SK-N-SH (cell line): ENCODE measurements at places on chromosomes 11 and 22. TPM values are rescaled to one million over a fixed set of nuclear protein-coding genes. Genes with fewer than 3 reads are reported as not detected.

The C2CD2L gene
- 7.6 and 8.6 TPM in 2 replicates for polyA plus RNA-seq

DNA sequence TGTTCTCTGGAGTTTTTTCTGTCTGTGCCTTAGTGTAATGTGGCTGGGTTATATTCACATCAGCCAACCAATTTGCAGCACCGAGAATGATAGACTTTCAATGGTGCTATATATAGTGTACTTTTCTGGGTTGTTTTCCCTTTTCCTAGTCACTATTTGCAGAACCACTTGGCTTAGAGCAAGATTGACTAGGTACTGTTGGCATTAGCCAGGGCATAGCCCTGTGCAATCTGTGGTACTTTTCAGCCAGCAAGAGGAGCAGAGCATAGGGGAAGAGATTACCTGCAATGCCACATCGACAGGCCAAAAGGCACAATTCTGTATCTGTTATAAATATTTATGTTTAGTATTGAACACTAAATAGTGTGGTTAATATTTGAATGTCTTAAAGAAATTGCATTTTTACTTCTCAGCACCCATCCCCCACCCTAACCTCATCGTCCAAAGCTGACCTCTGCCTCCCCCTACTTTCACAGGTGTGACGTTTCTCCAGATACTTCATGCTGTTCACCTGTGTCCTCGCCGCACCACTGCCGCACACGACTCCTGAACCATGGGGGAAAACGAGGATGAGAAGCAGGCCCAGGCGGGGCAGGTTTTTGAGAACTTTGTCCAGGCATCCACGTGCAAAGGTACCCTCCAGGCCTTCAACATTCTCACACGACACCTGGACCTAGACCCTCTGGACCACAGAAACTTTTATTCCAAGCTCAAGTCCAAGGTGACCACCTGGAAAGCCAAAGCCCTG lies 51.4 kb downstream of the MICAL2 start:
- DNase-seq: no peak

DNA sequence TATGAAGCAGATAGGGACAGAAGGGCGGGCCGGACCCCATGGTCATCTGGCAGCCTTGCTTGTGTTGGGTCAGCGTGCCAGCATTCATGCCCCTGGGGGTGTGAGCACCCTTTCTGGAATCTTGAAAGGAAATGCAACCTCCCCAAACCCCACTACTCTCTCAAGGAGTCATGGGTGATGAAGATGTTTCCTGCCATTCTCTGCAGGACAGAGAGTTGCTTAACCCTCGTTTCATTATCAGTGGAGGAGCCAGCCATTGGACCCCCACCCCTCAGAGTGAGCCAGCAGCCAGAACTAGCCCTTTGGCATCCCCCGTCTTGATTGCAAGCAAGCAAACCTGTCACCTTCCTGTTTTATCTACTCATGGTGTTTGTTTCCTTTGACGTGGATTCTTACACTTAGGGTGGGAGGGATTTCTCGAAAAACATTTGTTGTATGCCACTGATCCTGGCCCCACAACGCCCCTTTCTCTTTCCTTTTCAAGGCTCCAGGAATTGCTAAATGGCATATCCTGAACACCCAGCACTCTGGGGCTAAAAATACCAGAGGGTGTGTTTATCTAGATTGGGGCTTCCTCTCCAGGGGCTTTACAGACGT lies 258.3 kb downstream of the ETS1 start:
- DNase-seq: no peak

- no peak for DNase-seq
Measured at GRCh38 chr22:35839841-35840301, 122.2 kb downstream of the APOL5 start.

DNA sequence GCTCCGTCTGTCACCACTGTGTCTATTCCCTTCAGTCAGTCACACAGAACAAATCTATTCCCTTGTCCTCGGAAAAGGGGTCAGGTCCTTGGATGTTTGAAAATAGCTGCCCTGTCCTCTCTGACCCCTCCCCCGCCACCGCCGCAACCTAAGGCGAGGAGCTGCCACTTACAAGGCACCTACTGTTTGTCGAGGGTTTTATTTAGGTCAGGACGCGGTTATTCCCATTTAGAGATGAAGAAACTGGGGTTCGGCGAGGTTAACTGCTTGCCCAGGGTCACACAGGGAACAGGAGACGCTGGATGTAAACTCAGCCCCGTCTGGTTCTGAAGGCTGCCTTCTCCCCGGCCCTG lies 1468.1 kb downstream of the BRD1 start:
- no peak for DNase-seq

The TMPRSS5 gene
- 0.28 and 0.29 TPM in 2 replicates for polyA plus RNA-seq

- DNase-seq: no peak
Measured at GRCh38 chr11:10657308-10658271, 36.0 kb downstream of the IRAG1 start.

DNA sequence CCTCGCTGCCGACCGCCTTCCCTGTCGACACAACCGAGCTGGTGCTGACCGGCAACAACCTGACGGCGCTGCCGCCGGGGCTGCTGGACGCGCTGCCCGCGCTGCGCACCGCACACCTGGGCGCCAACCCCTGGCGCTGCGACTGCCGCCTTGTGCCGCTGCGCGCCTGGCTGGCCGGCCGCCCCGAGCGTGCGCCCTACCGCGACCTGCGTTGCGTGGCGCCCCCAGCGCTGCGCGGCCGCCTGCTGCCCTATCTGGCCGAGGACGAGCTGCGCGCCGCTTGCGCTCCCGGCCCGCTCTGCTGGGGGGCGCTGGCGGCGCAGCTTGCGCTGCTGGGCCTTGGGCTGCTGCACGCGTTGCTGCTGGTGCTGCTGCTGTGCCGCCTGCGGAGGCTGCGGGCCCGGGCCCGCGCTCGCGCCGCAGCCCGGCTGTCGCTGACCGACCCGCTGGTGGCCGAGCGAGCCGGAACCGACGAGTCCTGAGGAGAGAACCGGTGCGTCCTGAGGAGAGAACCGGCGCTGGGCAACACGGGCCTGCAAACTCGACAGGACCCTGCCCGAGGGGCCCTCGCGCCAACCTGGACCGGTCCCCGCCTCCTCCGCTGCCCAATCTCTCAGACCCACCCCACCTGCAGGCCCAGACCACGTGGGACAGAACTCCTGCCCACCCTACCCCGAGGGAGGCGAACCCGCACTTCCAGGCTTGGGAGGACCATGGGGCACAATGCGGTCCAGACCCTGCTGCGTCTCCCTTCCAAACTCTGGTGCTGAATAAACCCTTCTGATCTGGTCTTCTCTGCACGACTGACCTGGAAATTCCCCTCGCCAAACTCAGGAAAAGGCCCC lies 866 bp downstream of the GP1BB start:
- DNase-seq: no peak

DNA sequence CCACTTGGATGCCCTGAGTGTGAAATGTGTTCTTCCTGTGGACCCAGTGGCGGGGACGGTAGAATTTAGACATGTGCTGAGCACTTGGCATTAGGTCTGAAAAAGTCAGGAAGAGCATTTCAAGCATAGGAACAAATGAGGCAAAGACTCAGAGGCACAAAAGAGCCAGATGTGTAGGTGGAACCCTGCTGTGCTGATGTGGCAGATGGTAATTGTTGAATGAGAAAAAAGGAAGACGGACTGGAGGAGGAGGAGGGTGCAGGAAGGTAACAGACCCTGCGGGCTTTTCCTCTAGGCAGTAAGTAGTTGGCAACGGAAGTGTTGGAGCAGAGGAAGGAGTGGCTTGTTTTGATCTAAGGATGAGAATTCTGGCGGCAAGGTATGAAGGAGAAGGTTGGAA lies 985.8 kb downstream of the TBC1D22A start:
- no peak for DNase-seq

The MRPL11 gene
- 33.9 and 45.6 TPM in 2 replicates for polyA plus RNA-seq

The GGTLC3 gene
- 0.13 TPM in 1 of 2 replicates, not detected in the other for polyA plus RNA-seq

DNA sequence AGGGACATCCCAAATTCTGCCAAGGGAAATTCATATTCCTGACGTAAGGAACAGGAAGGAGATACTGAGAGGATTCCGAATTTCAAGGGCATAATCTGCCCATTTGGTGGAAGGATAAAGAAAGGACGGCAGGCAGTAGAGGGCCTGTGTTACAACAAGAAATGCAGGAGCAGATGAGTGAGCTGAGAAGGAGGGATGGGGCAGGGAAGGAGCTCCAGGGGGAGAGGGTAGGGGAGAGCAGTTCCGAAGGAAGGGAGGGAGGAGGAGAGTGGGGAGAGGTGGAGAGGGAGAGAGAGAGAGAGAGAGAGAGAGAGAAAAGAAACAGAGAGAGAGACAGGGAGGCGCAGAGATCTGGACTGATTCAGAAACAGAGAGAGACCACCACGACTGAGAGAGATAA lies 843 bp downstream of the OPCML start:
- no peak for DNase-seq

GRCh38 chr11:27656806-27657483 lies 43.3 kb downstream of the BDNF start:
- DNase-seq: no peak

DNA sequence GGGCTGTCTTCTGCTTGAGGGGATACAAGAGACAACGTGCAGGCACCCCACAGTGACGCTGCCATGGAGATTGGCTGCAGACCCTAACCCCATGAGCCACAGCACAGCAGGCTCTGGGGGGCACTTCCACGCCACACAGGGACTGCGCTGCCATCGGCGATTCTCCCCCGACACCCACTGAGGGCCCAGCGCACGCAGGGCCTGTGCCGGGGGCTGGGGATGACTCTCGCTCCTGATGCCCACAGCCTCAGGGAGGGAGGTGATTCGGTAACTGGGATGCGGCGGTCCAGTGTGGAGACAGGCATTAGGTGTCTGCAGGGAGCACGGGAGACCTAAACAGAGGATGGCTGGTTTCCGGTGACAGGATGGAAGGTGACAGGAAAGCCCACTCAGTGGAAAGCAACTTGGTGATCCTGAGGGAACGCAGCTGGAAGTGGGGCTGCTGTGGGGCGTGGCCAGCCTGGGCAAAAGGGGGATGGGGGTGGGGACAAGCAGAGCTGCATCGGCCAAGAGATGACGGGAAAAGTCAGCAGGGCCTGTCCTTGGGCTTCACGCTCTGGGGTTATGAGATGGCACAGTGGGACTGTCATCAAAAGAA lies 37.7 kb downstream of the EFCAB6 start:
- DNase-seq: no peak

DNA sequence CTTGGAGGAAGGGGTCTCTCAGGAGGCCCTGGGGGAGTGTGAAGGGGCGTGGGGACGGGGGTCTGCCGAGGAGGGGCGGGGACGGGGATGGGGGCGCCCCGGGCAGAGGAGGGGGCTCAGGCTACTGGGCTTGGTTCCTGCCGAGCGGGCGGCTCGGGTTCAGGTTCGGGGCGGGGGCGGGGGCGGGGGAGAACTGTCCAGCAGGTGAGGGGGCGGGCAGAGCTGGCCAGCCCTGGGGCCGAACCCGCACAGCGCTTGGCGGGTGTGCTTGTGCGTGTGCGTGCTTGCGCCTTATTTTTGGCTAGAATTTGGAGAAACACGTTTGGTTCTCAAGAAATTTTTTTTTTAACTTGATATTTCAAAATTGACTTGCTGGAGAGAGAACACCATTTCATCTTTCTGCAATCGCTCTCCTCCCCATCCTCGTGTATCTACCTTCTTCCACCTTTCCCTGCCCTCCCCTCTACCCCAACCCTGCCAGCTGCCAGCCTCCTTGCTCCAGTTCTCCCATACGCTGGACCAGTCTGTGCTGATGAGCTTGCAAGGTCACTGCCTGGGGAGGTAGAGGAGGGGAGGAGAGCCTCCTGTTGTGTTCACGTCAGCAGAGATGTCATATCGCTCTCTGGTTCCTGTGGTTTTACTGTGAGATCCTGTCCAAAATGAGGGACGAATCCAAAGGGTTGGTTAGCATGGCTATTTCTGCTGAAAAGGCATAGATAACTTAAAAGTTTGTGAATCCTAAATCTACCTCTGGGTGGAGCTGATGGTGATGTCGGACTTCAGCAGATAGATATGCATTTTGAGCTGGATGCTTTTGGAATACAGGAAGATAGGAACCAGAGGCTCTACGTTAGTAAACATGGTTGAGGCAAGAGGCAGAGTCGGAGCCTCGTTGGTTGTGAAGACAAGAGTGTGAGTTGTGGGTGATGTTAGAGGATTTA lies 668 bp downstream of the MADD start:
- peak; percentile 63 for DNase-seq

The CD3D gene
- polyA plus RNA-seq: 0.44 TPM in 1 of 2 replicates, not detected in the other

- no peak for DNase-seq
Measured at GRCh38 chr11:67057205-67057672, 592 bp downstream of the RHOD start.

- no peak for DNase-seq
Measured at GRCh38 chr11:130118636-130119387, 40.8 kb upstream of the ST14 start.

The SPON1 gene
- polyA plus RNA-seq: not detected in 2 replicates

GRCh38 chr22:20392983-20393704 lies 807 bp upstream of the ZNF74 start:
- no peak for DNase-seq

DNA sequence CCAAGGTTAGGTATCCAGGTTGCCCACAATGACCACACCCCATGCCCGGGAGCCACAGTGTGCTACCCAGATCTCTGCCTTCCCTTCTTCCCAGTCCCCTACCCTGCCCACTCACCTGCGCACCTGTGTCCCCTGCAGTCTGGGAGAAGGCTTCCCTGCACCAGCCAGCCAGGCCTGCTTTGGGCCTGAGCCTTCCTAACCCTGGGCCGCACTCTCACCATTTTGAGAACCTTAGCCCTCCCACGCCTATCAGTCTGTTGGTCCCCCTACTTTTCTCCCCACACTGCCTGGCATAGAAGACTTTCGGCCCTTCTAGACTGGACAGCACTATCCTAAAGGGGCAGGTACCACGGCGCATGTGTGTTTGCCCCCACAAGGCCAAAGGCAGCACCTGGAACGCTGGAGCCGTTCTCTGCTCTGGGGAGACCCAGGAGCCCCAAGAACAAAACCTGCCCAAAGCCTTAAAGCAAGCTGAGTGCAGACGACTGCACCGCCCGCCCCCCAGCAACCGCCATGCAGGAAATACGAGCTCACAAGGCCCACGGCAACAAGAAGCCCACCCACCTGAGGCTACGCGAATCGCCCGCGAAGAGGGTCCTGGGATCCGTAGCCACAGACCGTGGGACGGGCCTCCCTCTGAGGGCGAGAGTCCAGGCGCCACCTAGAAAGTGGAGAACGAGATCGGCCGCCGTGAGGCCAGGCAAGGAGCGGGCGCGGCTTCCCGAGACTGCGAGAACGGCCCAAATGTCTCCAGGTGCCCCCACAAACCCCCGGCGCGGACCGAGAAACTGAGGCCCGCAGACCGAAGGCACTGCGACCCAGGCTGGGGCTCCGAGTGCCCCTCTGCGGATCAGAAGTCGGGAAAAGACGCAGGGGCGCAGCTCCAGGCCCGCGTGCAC lies 546 bp downstream of the GNB1L start:
- DNase-seq: no peak

DNA sequence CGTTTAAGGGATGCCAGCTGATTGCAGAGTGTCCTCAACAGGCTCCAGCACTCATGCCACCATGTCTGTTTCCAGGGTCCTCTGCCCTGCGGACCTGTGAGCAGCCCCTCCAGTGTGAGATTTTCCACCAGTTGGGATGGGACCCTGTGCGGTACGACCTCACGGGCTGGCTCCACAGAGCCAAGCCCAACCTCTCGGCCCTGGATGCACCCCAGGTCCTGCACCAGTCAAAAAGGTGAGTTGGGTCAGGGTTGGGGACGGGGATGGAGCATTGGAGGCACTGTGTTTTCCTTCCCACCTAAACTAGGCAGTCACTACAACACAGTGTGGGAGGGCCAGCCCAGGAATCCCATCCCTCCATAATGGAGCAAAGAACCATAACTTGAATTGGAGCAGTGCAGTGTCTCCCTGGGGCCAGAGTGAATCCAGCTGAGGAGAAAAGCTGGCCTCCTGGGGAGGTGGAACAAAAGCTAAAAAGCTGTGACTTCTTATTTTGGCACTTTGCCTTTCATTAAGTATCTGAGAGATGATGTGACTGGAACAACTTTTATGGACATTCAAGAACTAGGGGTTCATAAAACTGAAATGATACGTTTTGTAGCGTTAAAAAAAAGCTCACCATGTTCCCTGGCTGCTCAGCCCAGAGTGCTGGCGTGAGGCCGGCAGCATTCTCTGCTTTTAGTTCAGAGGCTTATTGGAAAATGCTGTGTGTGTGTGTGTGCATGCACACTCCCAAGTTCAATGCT lies 101.8 kb downstream of the MYO18B start:
- no peak for DNase-seq
